T-helper 17 cell (primary cell): ENCODE measurements at places on chromosomes 1 and 21.

DNA sequence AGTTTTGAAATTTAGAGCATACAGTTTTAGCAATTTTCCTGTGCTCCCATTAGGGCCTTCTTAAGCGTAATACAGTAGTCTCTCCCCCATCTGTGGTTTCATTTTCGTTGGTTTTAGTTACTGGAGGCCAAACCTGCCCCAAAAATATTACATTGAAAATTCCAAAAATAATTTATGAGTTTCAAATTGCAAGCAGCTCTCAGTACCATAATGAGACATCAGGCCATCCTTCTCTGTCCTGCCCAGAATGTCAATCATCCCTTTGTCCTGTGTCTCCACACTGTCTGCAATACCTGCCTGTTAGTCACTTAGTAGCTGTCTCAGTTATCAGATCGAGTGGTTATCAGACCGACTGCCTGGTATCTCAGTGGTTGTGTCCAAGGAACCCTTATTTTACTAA is 45.4 kb downstream of the ADSS2 start:
- no peak for DNase-seq

GRCh38 chr1:52916241-52916975 is 5.1 kb downstream of the ECHDC2 start:
- DNase-seq, result no peak

- no peak for DNase-seq
Measured at GRCh38 chr21:43211760-43212115, 42.9 kb downstream of the CRYAA start.

GRCh38 chr1:3408751-3409266 is 45.7 kb upstream of the ARHGEF16 start:
- DNase-seq, result no peak

DNA sequence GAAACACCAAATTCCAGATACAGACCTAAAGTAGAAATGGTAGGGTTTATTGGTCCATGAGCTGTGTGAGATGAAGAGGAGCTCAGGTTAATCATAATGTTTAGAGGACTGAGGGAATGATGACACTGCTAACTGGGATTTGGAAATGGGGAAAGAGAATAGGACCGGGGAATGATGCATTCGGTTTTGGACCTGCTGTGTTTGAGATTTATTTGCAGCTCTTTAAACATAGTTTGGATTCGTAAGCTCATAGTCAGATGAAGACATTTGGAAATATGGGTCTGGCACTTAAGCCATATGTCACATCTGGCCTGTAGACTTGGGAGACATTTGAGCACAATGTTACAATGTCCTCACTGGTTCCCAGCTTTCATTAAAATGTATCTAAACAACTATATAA is 127.9 kb upstream of the DUSP10 start:
- DNase-seq, result no peak

GRCh38 chr1:199857108-199857507 is 170.4 kb upstream of the NR5A2 start:
- DNase-seq, result no peak

DNA sequence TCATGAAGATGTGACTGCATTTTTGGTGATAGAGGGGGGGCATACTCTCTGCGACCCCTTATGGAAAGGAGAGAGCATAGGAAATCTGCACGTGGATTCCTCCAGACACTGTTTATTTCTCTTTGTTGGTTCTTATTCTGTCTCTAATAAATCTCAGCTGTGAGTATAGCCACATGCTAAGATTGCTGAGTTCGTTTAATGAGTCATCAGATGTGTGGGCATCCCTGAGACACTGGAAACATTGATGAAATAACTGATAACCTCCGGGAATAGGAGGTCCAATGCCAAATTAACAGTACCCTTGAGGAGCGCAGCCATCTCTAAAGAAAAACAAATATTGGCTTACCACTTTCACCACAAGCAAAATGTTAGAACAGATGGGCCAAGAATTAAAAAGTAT is 880.2 kb upstream of the NEGR1 start:
- DNase-seq, result no peak

DNA sequence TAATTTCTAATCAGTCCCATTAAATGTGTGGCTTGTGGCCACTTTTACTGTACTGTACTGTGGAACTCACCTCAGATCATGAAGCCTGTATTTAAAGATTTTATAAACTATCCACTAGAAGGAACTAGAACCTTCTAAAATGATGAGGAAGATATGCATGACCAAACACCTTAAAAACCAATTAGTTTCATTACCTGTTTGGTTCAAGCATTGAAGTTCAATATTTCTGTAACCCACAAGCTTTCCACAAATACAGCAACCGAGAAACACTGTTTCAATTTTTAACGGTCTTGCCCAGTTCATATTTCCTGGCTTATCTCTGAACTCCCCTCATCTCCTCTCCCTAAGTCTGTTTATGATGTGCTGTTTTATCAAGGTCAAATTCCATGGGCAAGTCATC is 264.3 kb upstream of the PLD5 start:
- no peak for DNase-seq

DNA sequence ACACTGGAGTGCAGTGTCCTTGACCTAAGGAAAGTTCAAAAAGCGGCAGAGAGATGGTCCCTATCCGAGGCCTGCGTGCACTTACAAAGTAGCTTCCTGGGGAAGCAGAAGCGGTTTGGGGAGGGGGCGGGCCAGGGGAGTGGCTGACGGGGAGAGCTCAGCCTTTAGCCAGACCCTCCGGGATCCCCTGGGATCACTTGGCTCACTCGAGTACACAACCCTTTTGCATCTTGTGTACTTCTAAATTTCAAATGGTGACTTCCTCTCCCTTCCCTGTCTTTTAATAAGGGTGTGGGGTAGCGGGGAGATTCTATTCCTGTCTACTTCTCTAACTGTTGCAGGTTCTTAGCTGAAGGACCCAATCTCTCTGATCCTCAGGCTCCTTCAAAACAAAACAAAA is 18.1 kb upstream of the SNX27 start:
- no peak for DNase-seq

- DNase-seq, result no peak
Measured at GRCh38 chr1:183719289-183719688, 66.2 kb upstream of the APOBEC4 start.

- no peak for DNase-seq
Measured at GRCh38 chr1:214187121-214187900, 93.6 kb upstream of the SMYD2 start.

DNA sequence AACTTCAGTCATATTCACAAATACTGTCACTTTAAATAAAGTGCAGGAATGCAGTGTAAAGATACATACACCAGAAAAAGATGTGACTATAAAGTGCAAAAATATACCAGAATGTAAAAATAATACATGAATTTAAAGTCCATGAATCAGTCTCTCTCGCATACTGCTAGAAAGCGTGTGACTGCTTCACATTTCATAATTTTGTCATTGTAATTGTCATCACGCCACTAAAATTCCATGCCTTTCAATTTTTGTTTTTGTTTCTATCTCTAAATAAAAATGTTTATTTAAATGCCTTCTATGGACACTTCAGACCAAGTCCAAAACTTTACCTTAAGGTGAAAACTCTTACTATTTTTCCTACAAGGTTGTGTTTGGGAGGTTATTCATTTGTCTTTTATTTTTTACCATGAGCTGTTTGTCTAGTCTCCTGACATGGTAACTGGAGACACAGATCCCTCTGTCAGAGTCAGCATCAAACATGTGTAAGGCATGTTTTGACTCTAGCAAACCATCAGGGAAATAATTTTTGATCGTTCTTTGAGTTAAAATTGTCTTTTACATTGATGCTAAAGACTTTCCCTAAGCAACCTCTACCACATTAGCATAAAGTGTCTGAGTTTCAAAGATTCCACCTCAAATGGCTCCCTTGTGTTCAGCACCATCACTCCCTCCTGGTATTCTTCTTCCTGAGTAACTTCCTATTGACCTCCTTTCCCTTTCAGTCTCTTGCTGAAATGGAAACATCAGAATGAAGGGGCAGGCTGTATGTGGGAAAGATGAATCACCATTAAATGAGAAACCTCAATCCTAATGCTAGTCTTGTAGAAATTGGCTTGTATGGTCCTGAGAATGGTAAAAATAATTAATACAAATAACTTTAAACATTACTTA is 14.0 kb upstream of the AIM2 start:
- DNase-seq, result no peak
